ENCODE measurements at places on chromosomes 11 and 22.

GRCh38 chr11:60485987-60486386, 6.6 kb upstream of the MS4A12 start:
- no peaks in the 10 kb centered on the region for H3K4me1 ChIP-seq
- H3K27me3 ChIP-seq: no peaks in the 10 kb centered on the region
- DNase-seq: no peak
- H3K4me3 ChIP-seq: no peak overlapping the region
- no peak overlapping the region for H3K27ac ChIP-seq
- H3K36me3 ChIP-seq: no peaks in the 10 kb centered on the region

- H3K36me3 ChIP-seq: no peaks in the 10 kb centered on the region
- H3K4me3 ChIP-seq: no peak overlapping the region
- peaks cover 25% of the 10 kb centered on the region for H3K4me1 ChIP-seq
- no peaks in the 10 kb centered on the region for H3K27me3 ChIP-seq
Measured at GRCh38 chr22:38028344-38029130, 28.7 kb upstream of the PICK1 start.

DNA sequence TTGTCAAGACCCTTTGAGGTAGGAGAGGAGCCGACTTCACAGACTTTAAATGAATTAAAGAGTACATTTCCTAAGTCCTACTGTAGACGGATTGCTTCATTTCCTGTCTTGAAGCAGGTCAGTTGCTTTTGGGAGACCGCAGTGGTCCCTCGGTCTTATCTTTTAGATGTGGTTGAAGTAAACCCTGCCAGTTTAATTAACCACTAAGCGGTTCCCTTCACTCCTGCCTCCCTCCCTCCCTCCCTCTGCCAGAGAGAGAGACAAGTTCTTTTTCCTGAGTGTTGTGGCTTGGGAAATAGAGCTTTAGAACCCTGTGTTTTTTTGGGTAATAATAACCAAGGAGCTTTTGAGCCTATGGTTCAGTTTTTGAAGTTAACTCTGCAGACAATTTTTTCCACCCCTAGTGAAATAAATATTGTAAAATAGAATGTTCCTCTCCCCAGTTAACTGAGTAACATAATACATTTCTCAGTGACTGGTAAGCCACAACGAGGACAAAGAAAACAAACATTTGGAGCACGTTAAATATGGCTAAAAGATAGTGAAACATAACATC, 147.5 kb downstream of the LDLRAD3 start:
- DNase-seq: no peak
- no peak overlapping the region for H3K27ac ChIP-seq
- no peaks in the 10 kb centered on the region for H3K36me3 ChIP-seq
- H3K4me1 ChIP-seq: no peaks in the 10 kb centered on the region
- H3K27me3 ChIP-seq: no peaks in the 10 kb centered on the region

DNA sequence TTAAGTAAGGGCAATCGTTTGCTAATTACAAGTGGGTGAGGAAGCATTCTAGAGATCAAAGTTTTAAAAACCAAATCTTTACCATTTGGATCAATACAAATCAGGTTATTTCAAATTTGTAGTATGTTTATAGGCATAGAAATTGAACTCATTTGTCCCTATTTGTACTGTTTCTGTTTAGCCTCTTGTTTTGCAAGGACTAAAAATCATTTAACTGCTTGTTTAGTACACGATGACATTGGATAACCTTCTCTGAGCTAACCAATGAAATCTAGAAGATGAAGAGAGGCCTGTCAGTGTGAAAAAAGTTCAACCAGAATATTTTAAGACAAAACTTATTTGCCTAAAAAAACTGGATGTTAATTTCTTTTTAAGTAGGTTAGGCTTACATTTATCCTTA, 40.0 kb downstream of the ZC3H12C start:
- DNase-seq: no peak
- H3K27me3 ChIP-seq: no peaks in the 10 kb centered on the region
- H3K4me1 ChIP-seq: no peaks in the 10 kb centered on the region
- H3K27ac ChIP-seq: no peak overlapping the region
- no peak overlapping the region for H3K4me3 ChIP-seq
- H3K36me3 ChIP-seq: no peaks in the 10 kb centered on the region

Measured in breast epithelium (tissue), 4 donors.